ENCODE measurements at places on chromosomes 16 and 17. TPM values are rescaled to one million over a fixed set of nuclear protein-coding genes. Genes with fewer than 3 reads are reported as not detected.
A peak's percentile ranks its signal among the peaks of the same experiment; 100 is the strongest.

KRTAP9-3 gene
- not detected for total RNA-seq

KRT23 gene
- not detected for total RNA-seq

MED31 gene
- 28.0 TPM for total RNA-seq

TK2 gene
- total RNA-seq = 23.4 TPM

GAST gene
- total RNA-seq = not detected

ACAP1 gene
- not detected for total RNA-seq

ARHGAP44 gene
- total RNA-seq = 0.55 TPM

BEAN1 gene
- total RNA-seq = not detected

GRCh38 chr17:48344251-48344650 is 85.8 kb downstream of the SKAP1 start:
- H3K4me1 ChIP-seq = no peaks in the 10 kb centered on the region
- H3K36me3 ChIP-seq = no peaks in the 10 kb centered on the region
- no peak overlapping the region for H3K27ac ChIP-seq
- peaks cover 4% of the 10 kb centered on the region for H3K27me3 ChIP-seq

DNA sequence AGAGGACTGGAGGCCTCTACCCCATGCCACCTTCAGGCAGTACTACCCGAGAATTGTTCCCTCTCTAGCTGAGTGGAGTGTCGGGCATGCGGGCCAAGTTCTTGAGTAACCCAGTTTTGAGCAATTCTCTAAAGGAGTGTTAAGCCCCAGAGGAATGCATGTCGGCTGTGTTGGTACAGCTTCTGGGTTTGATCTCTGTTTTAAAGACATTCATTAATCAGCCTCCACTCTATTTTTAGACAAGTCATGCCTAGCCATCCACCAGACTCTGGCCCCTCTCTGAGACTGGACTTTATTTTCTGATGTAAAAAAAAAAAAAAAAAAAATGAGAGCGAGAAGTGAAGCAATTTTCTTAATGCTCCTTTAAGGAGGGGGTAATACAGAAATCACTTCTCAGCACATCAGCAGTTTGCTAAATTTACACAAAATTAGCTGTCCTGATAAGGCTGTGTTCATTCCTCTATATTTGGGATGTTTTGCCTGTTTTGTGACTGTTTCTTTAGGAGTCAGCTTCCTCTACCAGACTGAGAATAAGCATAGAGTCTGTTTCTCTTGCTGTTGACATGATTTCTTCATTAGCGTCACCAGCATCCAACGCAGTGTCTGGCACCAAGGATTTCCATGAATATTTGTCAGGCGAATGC is 88.7 kb downstream of the AXIN2 start:
- no peaks in the 10 kb centered on the region for H3K36me3 ChIP-seq
- H3K4me1 ChIP-seq = no peaks in the 10 kb centered on the region
- no peak for DNase-seq

DNA sequence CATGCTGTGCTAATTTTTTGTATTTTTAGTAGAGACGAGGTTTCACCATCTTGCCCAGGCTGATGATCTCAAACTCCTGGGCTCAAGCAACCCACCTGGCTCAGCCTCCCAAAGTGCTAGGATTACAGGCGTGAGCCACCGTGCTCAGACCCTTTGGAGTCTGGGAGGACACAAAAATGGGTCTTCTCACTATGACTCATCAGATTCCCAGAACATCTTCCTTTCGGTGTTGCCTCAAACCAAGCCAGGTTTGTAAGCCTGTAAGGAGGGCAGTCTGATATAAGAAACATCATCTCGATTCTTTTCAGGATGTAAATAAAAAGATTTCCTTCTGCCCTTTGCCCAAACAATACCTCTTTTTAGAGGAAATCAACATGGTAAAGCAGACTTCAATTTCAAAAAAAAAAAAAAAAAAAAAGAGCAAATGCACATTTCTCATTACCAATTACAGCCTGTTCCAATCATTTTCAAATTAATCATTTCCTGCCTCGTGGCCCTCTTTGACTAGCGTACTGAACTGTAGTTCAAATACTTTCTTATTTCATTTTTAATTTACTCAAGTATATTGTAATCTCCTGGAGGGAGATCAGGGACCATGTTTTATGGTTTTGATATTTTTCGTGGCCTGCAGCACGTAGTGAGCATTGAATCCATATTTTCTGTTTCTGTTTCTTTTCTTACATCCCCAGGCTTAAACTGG is 409.6 kb downstream of the GRIN2A start:
- H3K27me3 ChIP-seq = no peaks in the 10 kb centered on the region
- no peaks in the 10 kb centered on the region for H3K36me3 ChIP-seq
- no peak for DNase-seq
- no peak overlapping the region for H3K4me3 ChIP-seq
- no peak overlapping the region for H3K27ac ChIP-seq

DNA sequence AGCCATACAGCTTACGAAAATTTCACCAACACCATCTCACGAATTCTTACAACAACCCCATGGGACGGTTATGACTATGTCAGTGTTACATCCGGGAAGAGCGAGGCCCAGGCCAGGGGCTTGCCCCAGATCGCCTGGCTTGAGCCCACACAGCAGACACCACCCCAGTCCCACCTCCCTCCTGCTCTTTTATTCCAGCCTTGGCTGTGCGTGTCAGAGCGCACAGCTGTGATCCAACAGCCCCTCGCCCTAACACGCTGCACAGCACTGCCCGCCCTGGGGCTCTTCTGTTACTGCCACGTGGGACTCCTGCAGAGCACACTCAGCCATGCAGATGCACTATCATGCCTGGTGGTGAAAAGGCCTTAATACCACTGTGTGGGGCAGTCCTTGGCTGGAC is 127.9 kb downstream of the ENGASE start:
- no peak overlapping the region for H3K27ac ChIP-seq
- no peaks in the 10 kb centered on the region for H3K27me3 ChIP-seq
- no peaks in the 10 kb centered on the region for H3K36me3 ChIP-seq
- no peaks in the 10 kb centered on the region for H3K4me1 ChIP-seq
- no peak for DNase-seq

DNA sequence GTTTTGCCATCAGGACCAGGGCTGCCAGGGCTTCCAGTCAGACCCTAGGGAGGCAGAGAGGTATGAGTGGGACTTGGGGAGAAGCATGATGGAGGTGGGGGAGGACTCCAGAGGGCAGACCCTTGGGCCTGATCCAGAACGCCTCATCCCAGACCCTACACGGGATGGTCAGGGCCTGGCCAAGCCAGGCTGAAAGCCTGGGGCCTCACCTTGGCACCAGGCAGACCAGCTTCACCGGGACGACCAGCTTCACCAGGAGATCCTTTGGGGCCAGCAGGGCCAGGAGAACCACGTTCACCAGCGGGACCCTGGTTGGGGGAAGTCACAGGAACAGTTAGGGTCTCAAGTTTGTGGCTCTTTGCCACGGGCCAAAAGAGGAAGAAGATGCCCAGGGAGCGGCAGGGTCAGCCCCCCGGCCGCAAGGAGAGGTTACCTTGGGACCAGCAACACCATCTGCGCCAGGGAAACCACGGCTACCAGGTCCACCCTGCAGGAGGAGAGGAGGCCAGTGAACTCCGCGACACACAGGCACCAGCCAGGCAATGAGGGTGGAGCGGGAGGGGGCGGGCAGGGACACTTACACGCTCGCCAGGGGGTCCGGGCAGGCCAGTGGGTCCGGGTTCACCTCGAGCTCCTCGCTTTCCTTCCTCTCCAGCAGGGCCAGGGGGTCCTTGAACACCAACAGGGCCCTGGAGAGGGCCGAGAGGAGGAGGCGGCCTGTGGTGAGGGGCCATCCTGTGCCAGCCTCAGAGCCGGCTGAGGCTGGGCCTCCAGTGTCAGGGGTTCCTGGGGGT is 7.1 kb downstream of the COL1A1 start:
- no peak for DNase-seq
- peaks cover 2% of the 10 kb centered on the region for H3K27me3 ChIP-seq
- no peak overlapping the region for H3K27ac ChIP-seq
- no peaks in the 10 kb centered on the region for H3K4me1 ChIP-seq
- H3K4me3 ChIP-seq = no peak overlapping the region
- H3K36me3 ChIP-seq = no peaks in the 10 kb centered on the region

- DNase-seq = no peak
- no peak overlapping the region for H3K27ac ChIP-seq
- H3K4me1 ChIP-seq = no peaks in the 10 kb centered on the region
- H3K4me3 ChIP-seq = no peak overlapping the region
Measured at GRCh38 chr16:5918567-5919130, 821.1 kb upstream of the EEF2KMT start.

- no peaks in the 10 kb centered on the region for H3K27me3 ChIP-seq
- no peaks in the 10 kb centered on the region for H3K36me3 ChIP-seq
- no peak overlapping the region for H3K4me3 ChIP-seq
- peak; percentile 2 for DNase-seq
- no peak overlapping the region for H3K27ac ChIP-seq
Measured at GRCh38 chr17:61770043-61770442, 93.3 kb downstream of the BRIP1 start.

GRCh38 chr17:39925282-39926134 is 1.9 kb downstream of the ORMDL3 start:
- no peaks in the 10 kb centered on the region for H3K27me3 ChIP-seq
- H3K4me1 ChIP-seq = peaks cover 43% of the 10 kb centered on the region
- no peak for DNase-seq
- no peak overlapping the region for H3K27ac ChIP-seq
- peaks cover 28% of the 10 kb centered on the region for H3K36me3 ChIP-seq
- no peak overlapping the region for H3K4me3 ChIP-seq

DNA sequence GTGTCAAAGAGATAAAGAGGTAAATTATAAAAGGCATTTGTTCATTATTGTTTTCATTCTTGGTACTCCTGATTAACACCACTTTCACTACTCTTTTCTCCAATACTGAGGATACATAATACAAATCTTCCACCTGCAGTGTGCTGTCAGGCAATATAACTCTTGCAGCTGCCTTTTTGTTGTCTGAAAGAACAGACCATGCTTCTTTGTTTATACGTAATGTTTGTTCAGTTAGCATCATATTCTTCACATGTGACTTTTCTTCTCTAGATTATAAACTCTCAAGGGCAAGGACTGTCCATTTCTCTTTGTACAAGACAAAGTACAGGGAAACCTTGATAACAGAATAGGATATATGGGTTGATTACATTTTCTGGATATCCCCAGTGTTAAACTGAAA is 14.2 kb upstream of the ABCC11 start:
- H3K4me1 ChIP-seq = no peaks in the 10 kb centered on the region
- no peaks in the 10 kb centered on the region for H3K27me3 ChIP-seq
- peaks cover 9% of the 10 kb centered on the region for H3K36me3 ChIP-seq
- H3K4me3 ChIP-seq = no peak overlapping the region
- H3K27ac ChIP-seq = no peak overlapping the region

- H3K36me3 ChIP-seq = no peaks in the 10 kb centered on the region
- peaks cover 2% of the 10 kb centered on the region for H3K27me3 ChIP-seq
- no peak within 1 kb of the TSS for H3K27ac ChIP-seq
- DNase-seq = no peak
Measured at GRCh38 chr17:50634224-50634914, at the start of gene ABCC3. Gene ABCC3 (plus strand): TSS chr17:50634881. CDS start chr17:50634937, 56 bp downstream.

DNA sequence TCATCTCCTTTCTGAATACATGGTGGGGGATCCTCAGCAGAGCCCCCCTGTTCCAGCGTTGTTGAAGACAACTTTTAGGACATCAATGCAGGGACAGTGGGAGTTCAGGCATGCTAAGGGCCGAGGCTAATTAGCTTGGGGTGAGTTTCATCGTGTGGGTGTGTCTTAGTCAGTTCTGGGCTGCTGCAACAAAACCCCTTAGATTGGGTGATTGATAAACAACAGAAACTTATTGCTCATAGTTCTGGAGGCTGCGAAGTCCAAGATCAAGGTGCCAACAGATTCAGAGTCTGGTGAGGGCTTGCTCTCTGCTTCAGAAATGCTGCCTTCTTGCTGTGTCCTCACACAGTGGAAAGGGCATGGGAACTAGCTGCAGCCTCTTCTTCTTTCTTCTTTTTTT is 214.0 kb downstream of the NTN1 start:
- peaks cover 9% of the 10 kb centered on the region for H3K4me1 ChIP-seq
- no peak overlapping the region for H3K4me3 ChIP-seq
- DNase-seq = no peak
- H3K36me3 ChIP-seq = no peaks in the 10 kb centered on the region
- no peak overlapping the region for H3K27ac ChIP-seq
- H3K27me3 ChIP-seq = no peaks in the 10 kb centered on the region

DNA sequence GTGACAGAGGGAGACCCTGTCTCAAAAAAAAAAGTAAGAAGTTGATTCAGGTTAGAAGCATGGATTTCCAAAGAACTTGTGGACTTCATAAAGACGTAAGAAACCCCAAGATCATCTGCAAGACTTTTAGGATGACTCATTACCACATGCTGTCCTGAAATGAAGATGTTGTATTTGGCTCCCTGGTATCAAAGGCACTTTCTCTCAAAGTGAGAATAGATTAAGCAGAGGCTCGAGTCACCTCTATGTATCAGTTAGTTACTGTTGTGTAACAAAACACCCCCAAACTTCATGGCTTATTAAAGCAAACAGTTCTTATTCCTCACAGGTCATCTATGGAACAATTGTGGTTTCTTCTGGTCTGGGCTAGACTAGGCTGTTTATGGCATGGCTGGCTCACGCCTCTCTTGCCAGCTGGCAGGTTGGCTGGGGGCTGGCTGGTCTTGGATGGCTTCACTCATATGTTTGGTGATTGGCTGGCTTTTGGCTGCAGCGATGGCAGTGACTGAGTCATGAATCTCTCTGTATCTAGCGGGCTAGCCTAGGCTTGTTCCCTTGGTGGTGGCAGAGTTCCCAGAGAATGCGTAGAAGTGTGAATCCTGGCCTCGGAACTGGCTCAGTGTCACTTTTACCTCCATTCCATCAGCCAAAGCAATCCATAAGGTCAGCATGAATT is 60.4 kb upstream of the MSI2 start:
- H3K4me3 ChIP-seq = no peak overlapping the region
- no peak for DNase-seq
- H3K27ac ChIP-seq = no peak overlapping the region

GRCh38 chr17:64457156-64457555 is 8.2 kb downstream of the MILR1 start:
- H3K27ac ChIP-seq = no peak overlapping the region
- H3K27me3 ChIP-seq = no peaks in the 10 kb centered on the region
- peaks cover 3% of the 10 kb centered on the region for H3K36me3 ChIP-seq
- no peak overlapping the region for H3K4me3 ChIP-seq

GRCh38 chr17:2595716-2596115 is 2.3 kb downstream of the PAFAH1B1 start:
- DNase-seq = no peak
- H3K4me3 ChIP-seq = peak overlapping the region; percentile 100
- H3K4me1 ChIP-seq = peaks cover 25% of the 10 kb centered on the region
- no peak overlapping the region for H3K27ac ChIP-seq
- no peaks in the 10 kb centered on the region for H3K36me3 ChIP-seq

DNA sequence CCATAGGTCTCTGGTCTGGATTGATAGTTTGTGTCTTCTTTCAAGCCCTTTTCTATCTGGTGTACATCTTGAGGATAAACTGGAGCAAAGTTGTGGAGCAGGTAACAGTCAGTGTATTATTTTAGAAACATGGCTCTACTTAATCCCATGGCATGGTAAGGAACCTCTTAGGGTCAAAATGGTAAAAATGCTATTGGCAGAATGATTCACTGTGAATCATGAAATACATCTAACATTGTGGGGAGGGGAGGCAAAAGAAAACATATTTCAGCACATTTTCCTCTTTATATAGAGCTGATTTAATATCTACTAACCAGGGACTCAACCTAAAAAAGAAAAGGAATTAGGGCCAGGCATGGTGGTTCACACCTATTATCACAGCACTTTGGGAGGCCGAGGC is 17.9 kb upstream of the ALDH3A2 start:
- no peaks in the 10 kb centered on the region for H3K36me3 ChIP-seq
- H3K27me3 ChIP-seq = no peaks in the 10 kb centered on the region
- H3K27ac ChIP-seq = no peak overlapping the region
- no peak overlapping the region for H3K4me3 ChIP-seq

Measured in endothelial cell of umbilical vein (primary cell).